ENCODE measurements at places on chromosomes 16 and 17.

GRCh38 chr17:10144982-10145381 is 53.4 kb downstream of the GAS7 start:
- H3K36me3 ChIP-seq = no peaks in the 10 kb centered on the region
- H3K4me3 ChIP-seq = no peak overlapping the region
- H3K27me3 ChIP-seq = no peaks in the 10 kb centered on the region

DNA sequence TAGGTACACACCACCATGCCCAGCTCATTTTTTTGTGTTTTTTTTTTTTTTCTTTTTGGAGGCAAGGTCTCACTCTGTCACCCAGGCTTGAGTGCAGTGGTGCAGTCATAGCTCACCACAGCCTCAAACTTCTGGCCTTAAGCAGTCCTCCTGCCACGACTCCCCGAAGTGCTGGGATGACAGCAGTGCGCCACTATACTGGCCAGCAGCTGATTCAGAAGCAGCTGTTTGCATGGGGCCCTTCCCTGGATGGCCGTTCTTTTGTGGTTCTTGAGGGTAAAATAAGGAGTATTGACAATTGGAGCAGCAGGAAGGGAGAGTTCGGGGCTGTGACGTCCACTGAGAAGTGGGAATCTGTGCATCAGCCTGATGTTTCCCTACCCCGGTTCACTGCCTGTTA is 41.6 kb downstream of the KIAA0513 start:
- H3K4me1 ChIP-seq = peaks cover 5% of the 10 kb centered on the region
- H3K4me3 ChIP-seq = no peak overlapping the region
- no peaks in the 10 kb centered on the region for H3K36me3 ChIP-seq
- DNase-seq = no peak
- H3K27me3 ChIP-seq = no peaks in the 10 kb centered on the region
- H3K27ac ChIP-seq = no peak overlapping the region

DNA sequence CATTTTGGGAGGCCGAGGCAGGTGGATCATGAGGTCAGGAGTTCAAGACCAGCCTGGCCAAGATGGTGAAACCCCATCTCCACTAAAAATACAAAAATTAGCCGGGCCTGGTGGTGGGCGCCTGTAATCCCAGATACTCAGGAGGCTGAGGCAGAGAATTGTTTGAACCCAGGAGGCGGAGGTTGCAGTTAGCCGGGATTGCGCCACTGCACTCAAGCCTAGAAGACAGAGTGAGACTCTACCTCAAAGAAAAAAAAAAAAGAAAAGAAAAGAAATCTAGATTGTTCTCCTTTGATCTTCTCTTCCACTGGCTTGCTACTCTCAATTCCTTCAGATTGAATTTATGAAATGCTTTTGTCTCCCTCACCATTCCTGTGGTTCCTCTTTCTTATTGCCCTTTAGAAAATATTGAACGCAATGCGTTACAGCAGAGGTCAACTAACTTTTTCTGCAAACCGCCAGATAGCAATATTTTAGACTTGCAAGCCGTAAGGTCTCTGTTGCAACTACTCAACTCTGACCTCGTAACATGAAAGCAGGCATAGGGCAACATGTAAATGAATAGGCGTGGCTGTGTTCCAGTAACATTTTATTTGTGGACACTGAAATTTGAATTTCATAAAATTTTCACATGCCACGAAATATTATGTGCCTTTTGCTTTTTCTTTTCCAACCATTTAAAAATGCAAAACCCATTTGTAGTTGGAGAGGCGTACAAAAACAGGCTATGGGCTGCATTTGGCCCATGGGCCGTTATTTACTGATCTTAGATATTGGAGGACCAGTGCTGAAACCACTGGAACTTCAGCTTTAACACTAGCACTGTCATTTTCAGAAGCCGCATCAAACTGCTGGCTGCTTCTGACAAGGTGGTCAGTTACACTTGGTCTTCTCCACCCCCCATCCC is 24.8 kb downstream of the PITPNC1 start:
- no peak for DNase-seq
- no peaks in the 10 kb centered on the region for H3K36me3 ChIP-seq
- H3K27ac ChIP-seq = no peak overlapping the region
- no peaks in the 10 kb centered on the region for H3K4me1 ChIP-seq
- no peak overlapping the region for H3K4me3 ChIP-seq
- H3K27me3 ChIP-seq = no peaks in the 10 kb centered on the region

DNA sequence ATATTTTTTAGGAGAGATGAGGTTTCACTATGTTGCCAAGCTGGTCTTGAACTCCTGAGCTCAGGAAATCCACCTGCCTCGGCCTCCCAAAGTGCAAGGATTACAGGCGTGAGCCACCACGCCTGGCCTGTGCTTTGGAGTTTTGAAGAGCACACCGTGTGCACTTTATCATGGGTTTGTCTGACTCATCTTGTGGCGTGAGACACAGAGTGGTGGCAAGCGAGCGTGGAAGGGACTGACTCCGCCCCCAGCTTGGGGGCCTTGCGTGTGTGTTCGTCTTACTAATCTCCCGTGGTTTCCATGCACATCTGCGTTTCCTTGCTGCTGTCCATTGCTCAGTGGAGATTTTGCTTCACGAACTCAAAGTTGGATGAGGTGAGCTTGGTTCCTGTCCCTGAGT is 22.9 kb downstream of the CRAMP1 start:
- H3K4me3 ChIP-seq = no peak overlapping the region
- H3K27ac ChIP-seq = no peak overlapping the region
- peaks cover 17% of the 10 kb centered on the region for H3K36me3 ChIP-seq
- no peak for DNase-seq

DNA sequence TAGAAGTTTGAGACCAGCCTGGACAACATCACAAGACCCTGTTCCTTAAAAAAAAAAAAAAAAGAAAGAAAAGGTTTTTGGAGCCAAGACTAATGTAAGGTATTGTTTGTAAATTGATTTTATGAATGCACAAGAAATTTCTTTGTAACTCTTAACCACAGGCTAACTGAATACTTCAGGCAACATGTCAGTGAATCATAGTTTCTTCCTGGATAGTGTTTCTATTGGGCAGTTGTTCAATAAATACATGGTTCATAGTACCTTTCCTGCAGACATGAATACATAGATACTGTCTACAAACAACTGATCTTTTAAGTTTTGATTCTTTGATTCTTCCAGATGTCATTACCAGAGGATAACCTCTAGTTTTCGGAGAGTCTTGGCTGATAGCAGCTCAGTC is 11.6 kb downstream of the DDX42 start:
- H3K27me3 ChIP-seq = no peaks in the 10 kb centered on the region
- H3K27ac ChIP-seq = peak overlapping the region; percentile 48

- no peaks in the 10 kb centered on the region for H3K36me3 ChIP-seq
- H3K4me1 ChIP-seq = no peaks in the 10 kb centered on the region
- H3K27me3 ChIP-seq = no peaks in the 10 kb centered on the region
- DNase-seq = no peak
- no peak overlapping the region for H3K27ac ChIP-seq
Observed at GRCh38 chr16:59179446-59180082, 445.4 kb upstream of the GOT2 start.

GRCh38 chr17:72916991-72917390 is 175.5 kb downstream of the SLC39A11 start:
- DNase-seq = no peak
- no peak overlapping the region for H3K4me3 ChIP-seq
- H3K27ac ChIP-seq = no peak overlapping the region
- no peaks in the 10 kb centered on the region for H3K36me3 ChIP-seq
- H3K27me3 ChIP-seq = no peaks in the 10 kb centered on the region
- H3K4me1 ChIP-seq = no peaks in the 10 kb centered on the region

- H3K27me3 ChIP-seq = no peaks in the 10 kb centered on the region
- no peak overlapping the region for H3K27ac ChIP-seq
- no peaks in the 10 kb centered on the region for H3K36me3 ChIP-seq
- DNase-seq = no peak
- H3K4me1 ChIP-seq = no peaks in the 10 kb centered on the region
Observed at GRCh38 chr16:25083701-25084100, 27.8 kb upstream of the LCMT1 start.

DNA sequence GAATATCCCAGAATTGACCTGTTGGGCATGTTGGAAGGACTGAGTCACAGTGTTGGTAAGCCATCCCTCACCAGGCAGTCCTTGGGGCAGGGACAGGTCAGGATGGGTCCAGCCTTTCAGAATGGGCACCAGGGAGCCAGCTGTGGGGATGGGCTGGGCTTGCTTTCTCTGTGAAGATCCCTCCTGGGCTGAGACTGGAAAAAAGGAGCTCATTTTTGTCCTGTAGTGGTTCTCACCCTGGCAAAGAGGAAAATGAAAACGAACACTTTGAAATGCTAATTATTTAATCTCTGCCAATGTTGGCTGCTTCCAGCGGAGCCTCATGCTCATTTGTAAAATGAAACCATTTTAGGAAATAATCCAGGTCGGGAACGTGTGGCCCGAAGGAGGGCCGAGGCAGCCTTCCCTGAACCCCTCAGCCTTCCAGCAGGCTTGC is 237.5 kb upstream of the SALL1 start:
- H3K36me3 ChIP-seq = no peaks in the 10 kb centered on the region
- H3K4me3 ChIP-seq = no peak overlapping the region
- H3K27me3 ChIP-seq = no peaks in the 10 kb centered on the region
- H3K27ac ChIP-seq = no peak overlapping the region
- DNase-seq = peak; percentile 5
- H3K4me1 ChIP-seq = peaks cover 14% of the 10 kb centered on the region

DNA sequence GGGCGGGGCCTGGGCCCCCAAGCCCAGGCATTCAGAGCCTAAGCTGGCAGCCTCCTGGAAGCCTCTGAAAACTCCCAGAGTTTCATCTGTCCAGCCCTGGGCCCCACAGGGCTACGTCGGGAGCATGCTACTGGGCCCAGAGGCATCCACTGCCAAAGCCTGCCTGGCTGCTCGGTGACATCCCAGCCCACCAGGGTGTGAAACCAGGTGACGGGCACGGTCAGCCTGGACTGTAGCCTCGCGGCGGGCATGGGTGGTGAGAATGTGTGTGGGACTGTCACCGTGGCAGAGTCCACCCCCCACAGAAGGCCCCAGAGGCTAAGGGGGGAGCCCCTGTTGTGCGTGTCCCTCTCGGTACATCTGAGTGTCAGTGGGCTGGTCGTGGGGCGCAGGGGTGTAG is 25.6 kb upstream of the AATK start:
- H3K36me3 ChIP-seq = no peaks in the 10 kb centered on the region
- DNase-seq = no peak
- no peaks in the 10 kb centered on the region for H3K27me3 ChIP-seq
- no peak overlapping the region for H3K4me3 ChIP-seq
- H3K4me1 ChIP-seq = no peaks in the 10 kb centered on the region

GRCh38 chr17:1560101-1560857 is 2.3 kb downstream of the PITPNA start:
- H3K4me3 ChIP-seq = 0 out of 2 replicates have a peak overlapping the region, but pooled peaks have one; percentile 82
- peaks cover 29% of the 10 kb centered on the region for H3K4me1 ChIP-seq
- H3K36me3 ChIP-seq = no peaks in the 10 kb centered on the region

DNA sequence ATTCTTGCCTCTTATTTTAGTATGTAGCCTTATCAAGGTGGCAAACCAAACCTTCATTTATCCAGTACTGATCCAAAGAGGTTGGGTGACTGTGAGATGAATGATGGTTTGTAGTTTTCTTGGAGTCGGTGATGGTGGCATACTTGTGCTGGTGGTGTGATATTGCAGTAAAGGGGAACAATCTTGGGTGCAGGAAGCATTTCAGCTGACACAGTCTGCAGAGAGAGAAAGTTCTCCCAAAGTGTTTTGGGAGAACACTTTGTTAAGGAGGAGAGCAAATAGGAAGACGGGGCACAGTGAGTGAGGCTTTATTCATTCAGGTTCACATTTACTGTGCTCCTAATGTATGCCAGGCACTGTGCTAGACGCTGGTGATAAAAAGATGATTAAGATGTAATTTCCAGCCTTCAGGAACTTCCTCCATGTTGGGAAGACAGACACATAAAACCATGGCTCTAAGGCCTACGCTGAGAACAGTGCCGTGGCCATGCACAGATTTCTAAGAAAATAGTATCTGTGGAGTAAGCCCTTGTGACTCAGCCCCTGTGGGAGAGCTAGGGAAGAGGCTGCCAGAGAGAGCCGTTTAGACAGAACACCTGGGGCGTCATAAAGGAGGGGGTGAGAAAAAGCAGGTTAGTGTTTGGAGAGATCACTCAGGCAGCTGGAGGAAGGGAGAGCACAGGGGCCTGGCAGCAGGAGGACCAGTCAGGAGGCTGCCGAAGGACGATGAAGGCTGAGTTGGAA is 13.8 kb downstream of the HEATR3 start:
- H3K4me1 ChIP-seq = no peaks in the 10 kb centered on the region
- no peaks in the 10 kb centered on the region for H3K27me3 ChIP-seq
- no peak overlapping the region for H3K4me3 ChIP-seq
- peaks cover 38% of the 10 kb centered on the region for H3K36me3 ChIP-seq

GRCh38 chr16:63241497-63242028 is 1205.3 kb upstream of the CDH8 start:
- no peak for DNase-seq
- no peaks in the 10 kb centered on the region for H3K27me3 ChIP-seq
- H3K36me3 ChIP-seq = no peaks in the 10 kb centered on the region
- H3K27ac ChIP-seq = no peak overlapping the region

DNA sequence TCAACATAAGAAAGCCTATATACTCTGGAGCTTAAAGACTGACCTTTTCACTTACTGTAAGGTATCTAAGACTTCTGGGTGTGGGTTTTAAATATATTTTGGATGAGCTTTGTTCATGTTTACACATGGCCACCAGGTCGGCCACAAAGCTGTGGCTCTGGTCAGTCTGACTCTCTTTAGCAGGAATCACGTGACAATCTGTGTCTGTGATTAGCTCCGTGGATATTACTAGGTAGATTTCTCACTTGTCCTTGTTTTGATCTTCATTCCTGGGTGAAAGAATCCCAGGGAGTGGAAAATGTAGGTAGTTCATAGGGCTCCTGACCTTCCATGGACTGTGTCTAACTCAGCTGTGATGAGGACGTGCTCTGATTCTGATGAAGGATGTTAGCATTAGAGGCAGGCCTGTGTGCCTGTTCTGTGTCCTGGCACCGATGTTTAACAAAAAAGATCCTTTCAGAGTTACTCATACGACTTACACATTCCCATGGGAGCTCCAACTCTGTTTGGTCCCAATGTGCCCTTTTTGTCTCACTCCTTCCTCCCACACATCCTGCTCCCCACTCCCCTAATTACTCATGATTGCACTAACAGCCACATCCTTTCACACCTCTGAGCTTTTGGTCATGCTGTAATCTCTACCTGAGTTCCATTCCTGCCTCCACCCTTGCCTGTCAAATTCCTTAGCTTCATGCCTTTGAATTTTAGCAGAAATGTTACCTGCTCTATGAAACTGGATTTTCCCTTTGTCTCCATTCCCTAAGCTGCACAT is 425.1 kb downstream of the MAF start:
- H3K27me3 ChIP-seq = no peaks in the 10 kb centered on the region
- no peak overlapping the region for H3K27ac ChIP-seq
- no peaks in the 10 kb centered on the region for H3K36me3 ChIP-seq
- H3K4me3 ChIP-seq = no peak overlapping the region
- no peak for DNase-seq
- H3K4me1 ChIP-seq = no peaks in the 10 kb centered on the region

DNA sequence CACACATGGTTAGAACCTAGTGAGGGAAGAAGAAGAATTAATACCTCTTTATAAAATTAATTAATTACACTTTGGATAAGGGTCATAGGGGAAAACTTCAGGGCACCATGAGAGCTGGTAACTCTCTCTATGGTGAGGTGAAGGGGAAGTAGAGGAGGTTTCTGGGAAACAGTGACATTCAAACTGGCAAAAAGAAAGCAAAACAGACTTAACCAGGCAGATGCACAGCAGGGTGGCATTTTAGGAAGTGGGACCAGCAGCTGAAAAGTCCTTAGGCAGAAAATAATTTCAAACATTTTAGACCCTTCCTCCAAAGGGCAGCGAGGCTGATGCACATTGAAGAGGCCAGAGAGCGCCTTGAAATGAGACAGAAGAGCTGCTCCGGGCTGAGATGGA is 157.8 kb downstream of the CDH13 start:
- H3K4me3 ChIP-seq = no peak overlapping the region
- H3K4me1 ChIP-seq = no peaks in the 10 kb centered on the region
- H3K27ac ChIP-seq = no peak overlapping the region
- no peak for DNase-seq
- no peaks in the 10 kb centered on the region for H3K27me3 ChIP-seq
- no peaks in the 10 kb centered on the region for H3K36me3 ChIP-seq
